ENCODE measurements at places on chromosomes 1 and 21.

- DNase-seq, result no peak
These were observed 24.7 kb upstream of the DISP1 start for GRCh38 chr1:222790115-222790514.

GRCh38 chr1:2523891-2524609 lies 2.3 kb downstream of the PANK4 start:
- DNase-seq, result no peak

DNA sequence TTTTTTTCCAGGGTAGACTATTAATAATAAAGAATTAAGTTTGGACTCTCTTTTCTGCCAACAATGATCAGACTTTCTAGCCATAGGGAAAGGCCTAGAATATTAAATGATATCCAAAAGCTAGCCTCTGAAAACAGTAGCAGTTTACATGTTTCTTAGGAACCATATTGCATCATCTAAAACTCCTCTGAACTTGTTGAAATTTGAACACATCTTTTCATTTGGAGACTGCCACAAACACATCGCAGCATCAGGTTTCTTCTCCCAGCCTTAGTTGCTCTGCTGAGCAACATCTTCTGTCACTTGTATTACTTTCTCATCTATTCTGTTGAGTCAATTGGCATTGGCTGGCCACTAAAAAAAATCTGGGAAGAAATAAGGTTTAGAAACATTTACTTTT lies 63.2 kb upstream of the GNG4 start:
- DNase-seq, result no peak

DNA sequence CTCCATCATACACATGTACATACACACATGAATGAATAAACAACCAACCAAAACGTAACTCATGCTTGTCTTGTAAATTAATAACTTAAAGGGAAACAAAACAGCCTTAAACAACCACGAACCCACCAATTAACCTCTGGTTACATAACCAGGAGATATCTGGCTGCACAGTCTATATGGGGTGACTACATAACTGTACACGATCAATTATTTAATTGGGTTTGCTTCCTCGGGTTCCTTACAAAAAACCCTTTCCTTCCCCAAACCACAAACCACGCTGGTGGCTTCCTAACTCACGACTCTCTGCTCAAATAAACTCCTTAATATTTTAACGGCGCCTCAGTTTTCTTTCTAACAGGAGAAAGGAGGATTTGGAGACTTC lies 744 bp downstream of the ZNF670 start:
- DNase-seq, result peak; percentile 13

DNA sequence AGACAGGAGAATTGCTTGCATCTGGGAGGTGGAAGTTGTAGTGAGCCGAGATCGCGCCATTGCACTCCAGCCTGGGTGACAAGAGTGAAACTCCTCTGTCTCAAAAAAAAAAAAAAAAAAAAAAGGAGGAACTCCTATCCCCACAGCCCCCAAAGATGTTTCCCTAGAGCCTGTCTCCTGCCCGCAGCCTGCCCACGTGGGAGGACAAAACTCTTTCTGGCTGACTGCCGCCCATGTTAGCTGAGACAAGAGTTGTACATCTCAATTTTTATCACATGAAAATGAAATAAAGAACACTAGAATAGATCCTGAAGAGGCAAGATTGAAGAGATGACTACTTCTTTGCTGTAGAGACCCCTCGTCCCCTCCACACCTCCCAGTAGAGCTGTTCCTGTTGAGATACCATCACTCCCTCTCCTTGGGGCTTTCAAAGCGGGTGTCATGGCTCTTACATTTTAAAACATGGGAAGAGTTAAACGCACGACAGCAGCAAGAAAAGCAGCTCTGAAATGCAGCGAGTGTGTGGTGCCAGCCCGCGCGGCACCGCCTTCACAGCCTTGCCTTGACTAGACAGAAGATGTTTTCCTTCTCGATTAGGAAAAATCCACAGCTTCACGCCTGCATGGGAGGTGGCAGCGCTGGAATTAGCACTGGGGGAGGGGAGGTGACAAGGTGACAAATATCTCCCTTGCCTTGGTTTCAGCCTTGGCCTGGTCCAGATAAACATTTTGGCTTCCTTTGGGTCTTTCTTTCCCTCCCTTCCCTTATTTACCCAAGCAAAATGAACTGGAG lies 253.4 kb upstream of the CSF3R start:
- DNase-seq, result no peak

DNA sequence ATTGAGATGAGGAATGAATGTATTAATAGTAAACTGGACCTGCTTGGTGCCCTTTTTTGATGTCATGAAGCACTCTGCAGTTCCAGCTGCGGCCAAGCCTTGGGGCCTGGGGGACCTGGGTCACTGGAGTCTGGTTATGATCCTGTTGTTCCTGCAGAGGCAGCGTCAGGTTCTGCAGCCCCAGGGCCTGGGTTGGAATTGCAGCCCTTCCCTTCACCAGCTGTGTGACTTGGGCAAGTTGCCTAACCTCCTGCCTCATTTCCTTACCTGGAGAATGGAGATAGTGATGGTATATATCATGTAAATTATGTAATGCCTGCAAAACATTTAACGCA lies 9.1 kb upstream of the ATP5PO start:
- no peak for DNase-seq

DNA sequence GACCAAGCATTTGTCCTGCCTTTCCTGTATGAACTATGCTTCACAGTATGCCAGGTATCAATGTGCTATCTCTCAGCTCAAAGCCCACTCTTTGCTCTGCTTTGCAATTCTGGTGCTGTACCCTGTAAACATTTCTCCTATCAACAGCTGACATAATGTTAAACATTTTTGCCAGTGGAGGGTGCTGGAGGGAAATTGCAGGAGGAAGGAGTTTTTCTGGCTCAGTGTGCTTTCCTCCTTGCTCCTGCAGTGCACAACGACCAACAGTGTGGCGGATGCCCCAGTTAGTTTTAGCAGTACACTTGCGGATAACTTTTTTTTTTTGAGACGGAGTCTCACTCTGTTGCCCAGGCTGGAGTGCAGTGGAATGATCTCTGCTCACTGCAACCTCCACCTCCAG lies 67.1 kb upstream of the PTGFRN start:
- DNase-seq, result no peak

DNA sequence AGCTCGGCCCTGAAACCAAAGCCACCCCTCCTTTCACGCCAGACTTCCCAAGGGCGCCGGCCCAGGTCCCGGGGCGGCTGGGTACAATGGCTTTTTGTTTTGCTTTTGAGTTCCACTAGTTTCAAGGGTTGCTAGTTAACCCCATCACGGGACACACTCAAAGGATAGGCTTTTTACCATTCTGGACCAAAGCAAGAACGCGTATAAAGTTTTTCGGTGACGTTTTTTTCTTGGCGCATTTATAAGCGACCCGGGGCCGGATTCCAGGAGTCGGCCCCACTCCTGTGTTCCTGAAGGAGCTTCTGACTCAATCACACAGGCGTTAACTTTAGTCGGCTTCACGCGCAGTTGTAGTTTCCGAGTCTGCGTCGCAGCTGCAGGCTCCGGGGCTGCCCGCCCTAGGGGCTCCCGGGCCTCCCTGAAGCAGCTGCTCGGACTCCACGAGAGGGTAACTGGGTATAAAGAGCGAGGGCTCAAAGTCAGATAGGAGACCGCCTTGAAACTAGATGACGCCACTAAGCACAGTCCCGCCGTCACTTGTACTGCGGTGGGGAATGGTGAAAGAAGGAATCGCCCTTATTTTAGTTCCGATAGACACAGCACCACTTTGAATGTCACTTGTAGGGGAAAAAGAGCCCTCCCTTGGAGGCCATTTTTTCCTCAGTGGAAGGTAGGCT lies 707 bp upstream of the KLHL21 start:
- DNase-seq, result no peak

- peak; percentile 26 for DNase-seq
These were observed 23.5 kb downstream of the CYP4B1 start for GRCh38 chr1:46822248-46822826.

GRCh38 chr1:213568929-213569815 lies 418.6 kb upstream of the PROX1 start:
- DNase-seq, result no peak

GRCh38 chr1:40252601-40253000 lies 4.9 kb downstream of the TMCO2 start:
- no peak for DNase-seq

GRCh38 chr1:99943223-99943794 lies 26.5 kb upstream of the SLC35A3 start:
- peak; percentile 45 for DNase-seq

DNA sequence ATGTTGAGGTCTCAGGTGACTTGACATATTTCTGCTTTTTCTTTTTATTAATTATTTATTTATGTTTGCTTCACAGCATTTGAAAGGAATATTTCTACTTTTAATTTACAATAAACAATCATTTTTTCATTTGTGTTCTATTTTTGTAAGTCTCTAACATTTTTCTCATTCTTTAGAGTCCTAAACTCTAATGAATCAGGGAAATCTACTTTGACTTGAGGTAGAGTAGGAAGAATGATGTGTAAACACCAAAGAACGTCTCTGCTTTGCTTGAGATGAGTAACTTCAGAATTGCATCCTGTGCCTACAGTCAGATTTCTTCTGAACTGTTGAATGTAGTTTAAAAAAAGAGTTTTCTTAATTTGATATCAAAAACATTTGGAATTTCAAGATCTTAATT lies 65.2 kb downstream of the CNST start:
- DNase-seq, result no peak

- DNase-seq, result no peak
These were observed 55.7 kb upstream of the EFHD2 start for GRCh38 chr1:15353839-15354579.

DNA sequence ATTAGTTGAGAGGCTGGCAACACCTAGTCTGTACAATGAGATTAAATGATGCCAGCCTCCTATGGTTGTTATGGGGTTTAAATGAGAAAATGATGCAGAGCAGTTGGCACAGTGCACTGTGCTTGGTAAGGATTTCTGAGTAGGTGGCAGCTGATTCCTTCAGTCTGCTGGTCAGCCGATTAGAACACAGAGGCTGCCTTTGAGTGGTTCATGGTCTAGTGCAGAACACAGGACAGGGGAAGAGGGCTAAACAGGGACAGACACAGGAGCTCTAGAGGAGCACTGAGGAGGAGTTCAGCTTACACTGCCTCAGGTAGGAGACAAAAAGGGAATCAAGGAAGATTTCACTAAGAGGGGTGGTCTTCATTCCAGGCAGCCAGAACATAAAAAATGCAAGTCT lies 1.4 kb downstream of the TIE1 start:
- no peak for DNase-seq

DNA sequence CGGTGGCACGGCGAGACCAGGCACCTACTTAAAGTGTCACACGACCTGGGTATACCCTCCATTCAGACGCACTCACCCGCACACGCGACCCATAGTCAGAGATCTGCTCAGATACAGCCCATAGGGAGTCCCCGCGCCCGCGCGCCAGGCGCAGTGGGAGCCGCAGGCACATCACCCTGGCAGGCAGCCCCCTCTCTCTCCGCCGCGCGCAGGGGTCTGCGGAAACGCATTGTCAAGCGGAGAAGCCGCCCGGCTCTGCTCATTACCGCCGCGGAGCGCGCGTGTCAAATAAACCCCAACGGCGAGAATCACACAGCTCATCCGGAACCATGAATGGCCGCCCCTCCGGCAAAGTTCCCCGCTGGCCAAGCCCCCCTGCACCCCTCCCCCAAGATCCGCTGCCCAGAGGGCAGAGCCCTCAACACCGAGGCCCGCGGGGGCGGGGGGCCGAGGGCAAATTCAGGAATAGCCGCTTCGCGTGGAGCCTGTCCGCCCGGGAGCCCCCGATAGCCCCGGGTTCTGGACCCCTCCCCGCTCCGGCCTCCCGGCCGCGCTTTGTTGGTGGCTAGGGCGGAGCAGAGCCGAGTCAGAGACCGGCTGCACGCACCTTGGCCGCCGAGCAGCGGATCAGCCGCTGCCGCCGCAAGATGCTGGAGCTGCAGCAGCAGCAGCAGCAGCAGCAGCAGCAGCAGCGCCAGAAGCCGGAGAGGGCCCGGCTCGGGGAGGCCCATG lies 522 bp downstream of the LRP8 start:
- DNase-seq, result peak; percentile 18

GRCh38 chr1:99250728-99251127 lies 13.6 kb upstream of the PLPPR4 start:
- DNase-seq, result no peak

DNA sequence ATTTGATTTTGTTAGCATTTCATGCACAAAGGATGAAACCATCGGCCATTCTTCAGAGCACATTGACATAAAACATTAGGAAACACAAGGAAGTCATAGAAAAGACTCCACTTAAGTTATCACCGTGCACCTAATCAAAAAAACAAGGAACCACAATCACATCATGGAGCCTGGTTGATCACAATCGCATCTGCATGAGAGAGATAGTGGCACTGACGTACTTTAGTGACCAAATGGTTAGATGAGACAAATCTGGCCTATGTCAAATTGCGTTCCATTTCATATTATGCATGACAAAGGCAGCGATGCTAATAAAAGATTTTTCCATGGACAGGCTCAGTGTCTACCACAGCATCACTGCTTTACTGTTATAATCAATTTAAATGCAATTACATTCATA lies 571.8 kb upstream of the ADGRL2 start:
- DNase-seq, result no peak

GRCh38 chr1:163048869-163049268 lies 20.3 kb upstream of the RGS4 start:
- no peak for DNase-seq

GRCh38 chr1:202201971-202202370 lies 8.4 kb downstream of the LGR6 start:
- no peak for DNase-seq

DNA sequence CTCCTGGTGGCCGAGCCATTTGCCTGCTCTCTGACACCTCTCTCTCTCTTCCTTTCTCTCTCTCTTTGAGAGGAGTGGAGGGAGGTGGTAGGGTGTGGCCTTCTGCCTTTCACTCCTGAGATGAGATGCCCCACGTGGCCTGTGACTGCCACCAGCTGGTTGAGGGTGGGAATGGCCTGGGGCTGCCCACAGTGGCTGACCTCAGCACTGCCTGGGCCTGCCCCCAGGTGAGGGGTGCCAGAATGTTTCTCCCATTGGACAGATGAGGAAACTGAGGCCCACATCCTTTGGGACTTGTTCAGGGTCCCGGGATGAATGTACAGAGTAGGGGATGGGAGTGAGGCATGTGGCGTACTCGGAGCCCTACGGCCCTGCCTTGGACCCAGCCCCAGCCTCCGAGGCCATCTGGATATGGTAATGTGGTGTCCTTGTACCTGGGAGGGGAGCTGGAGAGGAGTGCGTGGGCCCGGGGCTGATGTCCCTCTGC lies 12.7 kb upstream of the C1orf167 start:
- DNase-seq, result peak; percentile 58

DNA sequence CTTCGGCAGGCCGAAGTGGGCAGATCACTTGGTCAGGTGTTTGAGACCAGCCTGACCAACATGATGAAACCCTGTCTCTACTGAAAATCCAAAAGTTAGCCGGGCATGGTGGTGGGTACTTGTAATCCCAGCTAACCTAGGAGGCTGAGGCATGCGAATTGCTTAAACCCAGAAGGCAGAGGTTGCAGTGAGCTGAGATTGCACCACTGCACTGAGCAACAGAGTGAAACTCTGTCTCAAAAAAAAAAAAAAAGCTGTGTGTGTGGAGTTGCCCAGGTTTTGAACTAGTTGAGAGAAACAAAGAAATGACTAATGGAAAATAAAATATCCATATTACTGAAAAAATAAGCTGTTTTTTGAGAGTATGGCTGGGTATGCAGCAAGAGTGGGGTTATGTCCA lies 100.2 kb downstream of the GTF2B start:
- DNase-seq, result no peak

Data from HAP-1 (cell line).